ENCODE measurements at places on chromosomes 1 and 21.

DNA sequence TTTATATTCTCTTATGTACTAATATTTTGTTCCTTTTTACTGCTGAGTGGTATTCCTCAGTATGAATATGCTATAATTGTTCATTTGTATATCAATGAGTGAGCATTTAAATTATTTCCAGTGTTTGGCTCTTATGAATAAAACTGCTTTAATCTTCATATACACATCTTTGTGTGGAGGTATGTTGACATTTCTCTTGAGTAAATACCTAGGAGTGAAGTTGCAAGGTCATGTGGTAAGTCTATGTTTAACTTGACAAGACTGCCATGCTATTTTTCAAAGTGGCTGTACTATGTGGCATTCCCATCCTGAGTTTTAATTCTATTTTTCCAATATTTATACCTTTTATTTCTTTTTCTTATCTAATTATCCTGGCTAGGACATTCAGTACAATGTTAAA is 124.2 kb downstream of the ADSS2 start:
- no peak for DNase-seq

- no peak for DNase-seq
These were observed 538.0 kb upstream of the CAMK1G start for GRCh38 chr1:209045331-209046057.

- no peak for DNase-seq
These were observed 380.6 kb downstream of the SIPA1L2 start for GRCh38 chr1:232249339-232249738.

DNA sequence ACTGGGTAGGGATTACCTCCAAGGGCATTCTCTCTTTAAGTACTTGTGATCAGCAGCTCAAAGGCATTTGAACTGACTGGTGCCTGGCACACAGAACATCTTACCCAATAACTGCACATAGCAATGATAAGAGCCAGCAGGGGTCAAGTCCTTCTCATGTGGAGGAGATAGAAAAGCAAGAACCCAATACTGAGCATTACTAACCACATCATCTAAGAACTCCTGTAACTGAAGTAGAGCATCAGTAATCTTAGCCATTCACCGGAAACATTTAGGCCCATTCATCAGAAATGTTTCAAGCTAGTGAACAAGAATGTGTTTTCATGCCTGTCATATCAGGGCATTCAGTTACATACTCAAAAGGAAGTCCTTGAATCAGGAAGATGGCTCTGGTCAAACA is 33.6 kb upstream of the THEM4 start:
- no peak for DNase-seq

DNA sequence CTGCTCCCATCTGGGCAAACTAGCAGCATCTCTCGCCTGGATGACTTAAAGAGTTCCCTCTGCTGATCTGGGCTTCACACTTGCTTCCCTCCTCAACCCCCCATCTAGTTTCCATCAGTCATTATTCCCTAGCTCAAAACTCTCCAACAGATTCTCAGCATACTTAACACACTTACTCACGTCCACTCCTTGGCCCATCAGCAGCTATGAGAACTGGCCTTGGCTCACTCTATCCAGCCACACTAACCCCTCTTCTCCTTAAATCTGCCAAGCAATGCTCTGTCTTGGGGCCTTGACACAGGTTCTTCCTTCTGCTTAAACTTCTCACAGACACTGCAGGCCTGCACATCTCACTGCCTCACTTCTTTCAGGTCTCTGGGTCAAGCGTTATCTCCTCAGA is 41.6 kb downstream of the GNG12 start:
- DNase-seq: no peak

DNA sequence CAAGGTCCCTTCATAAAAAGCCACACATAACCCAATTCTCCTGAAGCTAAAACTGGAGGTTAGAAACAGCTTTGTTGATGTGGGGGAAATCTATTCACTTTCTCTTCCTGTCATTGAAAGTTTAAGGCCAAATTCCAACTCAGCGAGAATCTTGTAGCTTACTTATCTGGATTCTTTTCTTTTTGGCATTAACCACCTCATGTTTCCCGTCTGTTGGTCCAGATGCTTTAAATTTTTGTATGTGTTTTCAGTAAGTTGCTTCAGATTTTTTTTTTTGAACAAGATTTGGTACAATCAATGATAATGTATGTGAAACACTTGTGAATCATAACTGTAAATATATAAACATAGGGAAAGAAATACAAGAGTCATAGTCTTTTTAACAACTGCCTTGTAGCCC is 33.7 kb upstream of the NEK7 start:
- DNase-seq: no peak

- DNase-seq: no peak
These were observed 597.9 kb upstream of the ADAMTS5 start for GRCh38 chr21:27564684-27565301.

DNA sequence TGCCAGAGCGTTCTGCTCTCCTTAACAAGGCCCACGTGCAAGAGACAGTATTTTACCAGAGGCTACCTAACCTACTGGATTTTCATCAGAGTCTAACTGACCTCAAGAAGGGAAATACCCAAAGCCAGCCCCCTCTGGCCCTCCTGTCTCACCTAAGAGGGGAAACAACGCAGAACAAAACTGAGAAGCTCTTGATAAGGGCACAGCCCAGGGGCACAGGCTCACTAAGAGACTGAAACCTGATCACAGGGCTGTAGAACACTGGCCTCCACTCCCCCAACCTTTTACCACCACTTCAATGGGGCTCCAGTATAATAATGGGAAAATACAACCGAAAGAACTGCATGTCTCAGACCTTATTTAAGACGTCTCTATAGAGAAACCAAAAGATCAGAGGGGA is 449.5 kb upstream of the CAMK1G start:
- no peak for DNase-seq

GRCh38 chr1:119674835-119675289 is 26.8 kb upstream of the ZNF697 start:
- no peak for DNase-seq

DNA sequence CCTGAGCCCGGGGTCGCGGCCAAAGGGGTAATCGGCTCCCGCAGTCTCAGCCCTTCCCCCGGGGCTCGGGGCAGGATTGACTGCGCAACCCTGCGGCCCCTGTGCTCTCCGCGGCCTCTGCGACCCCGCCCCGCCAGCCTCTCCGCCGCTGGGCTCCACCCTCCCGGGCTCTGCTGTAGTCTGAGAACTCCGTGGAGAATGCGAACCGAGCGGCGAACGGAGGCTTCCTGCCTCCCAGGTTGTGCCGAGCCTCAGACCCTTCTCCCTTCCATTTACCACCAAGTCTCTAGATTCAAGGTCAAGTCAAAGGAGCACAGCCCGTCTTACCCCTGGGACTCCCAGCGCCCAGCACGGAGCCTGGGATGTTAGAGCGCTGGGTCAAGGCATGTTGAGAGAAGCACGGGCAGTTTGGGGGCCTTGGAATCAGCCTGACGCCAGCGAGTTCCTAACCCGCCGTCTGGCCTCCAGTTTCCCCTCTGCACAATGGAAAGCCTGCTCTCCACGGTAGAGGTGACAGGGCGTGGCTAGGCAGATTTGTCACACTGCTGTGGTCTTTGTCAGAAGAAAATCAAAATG is 3.0 kb downstream of the ATP2B4 start:
- DNase-seq: no peak

DNA sequence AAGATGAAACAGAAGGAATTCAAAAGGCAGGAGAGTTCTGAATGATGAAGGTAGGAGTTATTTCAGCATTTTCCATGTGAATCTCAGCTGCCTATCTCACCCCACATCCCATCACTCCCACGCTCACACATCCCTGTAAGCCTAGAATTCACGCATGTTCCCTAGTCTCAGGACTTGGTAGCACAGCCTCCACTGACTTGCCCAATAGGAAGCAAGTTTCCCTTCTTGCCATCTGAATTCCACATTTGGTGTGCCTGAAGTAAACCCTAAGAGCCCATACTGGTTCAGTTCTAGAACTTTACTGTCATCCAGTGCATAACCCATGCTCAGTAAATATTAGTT is 56.6 kb downstream of the STYXL2 start:
- no peak for DNase-seq

DNA sequence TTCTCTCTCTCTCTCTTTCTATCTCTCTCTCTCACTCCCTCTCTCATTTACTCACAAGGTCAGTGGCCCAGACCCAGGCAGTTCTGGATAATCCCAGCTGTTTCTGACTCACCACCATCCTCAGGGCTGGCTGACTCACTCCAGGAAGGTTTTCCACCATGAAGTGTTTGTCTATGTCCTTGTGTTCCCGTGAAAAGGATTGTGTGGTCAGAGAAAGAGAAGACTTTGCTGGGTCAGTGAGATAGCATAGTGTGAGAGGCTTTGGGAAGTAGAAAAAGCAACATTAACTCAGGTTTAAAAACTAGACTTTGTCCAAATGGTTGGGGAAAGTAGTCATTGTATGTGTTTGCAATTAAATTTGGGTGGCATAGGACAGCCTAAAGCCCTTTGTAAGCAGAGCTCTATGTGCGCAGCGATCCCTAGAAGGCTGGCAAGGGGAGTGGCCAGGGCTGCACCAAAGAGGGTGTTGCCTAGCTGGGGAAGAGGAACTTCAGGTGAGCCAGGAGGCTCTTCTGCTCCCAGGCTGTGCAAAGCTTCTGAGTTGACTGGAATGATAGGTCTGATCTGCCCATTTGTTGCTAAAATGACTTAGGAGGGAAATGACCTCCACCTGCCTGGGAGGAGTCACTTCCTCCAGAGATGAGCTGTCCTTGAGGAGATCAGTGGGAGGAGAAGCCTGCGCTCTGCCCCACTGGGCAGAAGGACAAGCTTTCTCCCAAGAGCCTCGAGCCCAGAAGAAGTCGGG is 4.9 kb upstream of the CAPN2 start:
- DNase-seq: no peak

DNA sequence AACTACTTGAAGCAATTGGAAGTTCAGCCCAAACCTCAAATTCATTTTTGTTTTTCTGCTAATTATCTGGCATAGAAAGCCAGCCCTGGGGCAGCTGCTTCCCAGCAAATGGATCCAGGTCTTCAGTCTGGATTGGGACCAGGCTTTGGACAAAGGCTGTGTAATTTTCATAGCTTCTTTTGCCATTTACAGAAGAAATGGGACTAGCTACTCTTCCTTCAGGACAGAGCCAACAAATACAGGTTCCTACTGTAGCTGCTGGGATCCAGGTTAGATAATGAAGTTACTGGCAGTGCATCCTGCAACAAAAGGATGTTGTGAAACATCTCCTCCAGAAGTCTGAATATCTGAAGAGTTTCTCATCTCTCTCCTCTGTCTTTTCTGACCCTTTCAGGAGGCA is 171.5 kb upstream of the CAMK1G start:
- DNase-seq: no peak

DNA sequence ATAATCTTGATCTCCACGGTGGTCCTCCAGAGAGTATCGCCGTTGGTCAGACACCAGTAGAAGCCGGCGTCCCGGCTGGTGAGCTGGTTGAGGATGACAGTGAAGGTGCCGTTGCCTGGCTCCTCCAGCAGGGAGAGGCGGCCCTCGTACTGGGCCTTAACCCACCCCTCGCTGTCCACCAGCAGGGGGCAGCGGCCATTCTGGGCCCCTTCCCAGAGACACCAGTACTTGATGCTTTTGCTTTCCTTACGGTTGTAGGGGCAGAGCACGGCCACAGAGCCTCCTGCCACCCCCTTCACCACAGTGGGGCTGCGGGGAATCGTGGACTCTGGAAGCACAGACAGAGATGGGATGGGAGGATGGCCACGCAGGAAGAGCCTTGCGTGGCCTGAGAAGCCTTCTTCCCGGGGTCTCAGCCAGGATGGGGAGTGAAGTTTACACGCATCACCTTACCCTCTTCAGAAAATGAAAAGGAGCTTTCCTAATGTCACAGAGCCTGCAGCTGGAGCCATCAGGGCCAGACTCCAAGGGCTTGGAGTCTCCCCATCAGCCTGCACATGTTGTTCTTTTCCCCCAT is 10.7 kb downstream of the PIGR start:
- DNase-seq: no peak

DNA sequence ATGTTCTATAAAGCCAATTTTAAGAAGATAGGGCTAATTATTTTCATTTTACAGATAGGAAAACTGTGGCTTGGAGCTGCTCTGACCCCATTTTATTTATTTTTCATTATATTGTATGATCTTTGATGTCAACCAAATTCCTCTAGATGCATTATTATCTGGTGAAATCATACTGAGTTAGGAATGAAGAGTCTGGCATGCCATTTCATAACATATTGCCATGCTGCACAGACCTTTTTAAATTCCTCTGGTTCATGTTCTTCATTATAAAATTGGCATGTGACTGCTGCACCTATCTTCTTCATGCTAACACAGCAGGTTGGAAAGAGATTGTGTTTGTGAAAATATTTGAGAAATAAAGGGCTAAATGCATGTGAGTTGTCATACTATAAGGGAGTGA is 12.7 kb downstream of the PRRX1 start:
- no peak for DNase-seq

DNA sequence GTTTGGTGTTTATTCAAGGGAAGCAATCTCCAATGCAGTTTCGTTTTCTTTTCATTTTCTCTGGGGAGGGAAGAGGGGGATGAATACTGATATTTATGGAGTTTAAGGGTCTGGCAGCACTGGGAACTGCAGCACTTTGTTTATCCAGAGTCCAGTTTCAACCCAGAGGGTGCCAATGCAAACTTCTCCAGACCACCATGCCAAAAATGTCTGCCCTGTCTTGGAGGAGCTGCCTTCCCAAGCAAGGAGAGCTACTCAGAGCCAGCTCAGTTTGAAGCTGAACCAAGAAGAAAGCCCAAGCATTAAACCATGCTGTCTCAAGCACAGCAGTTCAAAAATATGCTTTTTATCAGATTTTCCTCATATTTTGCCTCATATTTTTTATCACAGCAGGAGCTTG is 589.7 kb downstream of the LMO4 start:
- no peak for DNase-seq

DNA sequence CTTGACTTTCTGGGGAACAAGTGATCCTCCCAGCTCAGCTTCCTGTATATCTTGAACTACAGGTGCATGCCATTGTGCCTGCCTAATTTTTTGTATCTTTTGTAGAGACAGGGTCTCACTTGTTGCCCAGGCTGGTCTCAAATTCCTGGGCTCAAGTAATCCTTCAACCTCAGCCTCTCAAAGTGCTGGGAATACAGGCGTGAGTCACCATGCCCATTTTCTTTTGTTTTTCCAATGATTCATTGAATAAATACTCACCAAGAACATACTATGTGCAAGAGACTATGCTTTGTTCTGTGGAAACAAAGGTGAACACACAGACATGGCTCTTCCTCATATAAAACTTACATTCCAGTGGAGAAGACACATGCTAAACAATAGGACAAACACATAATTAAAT is 407.8 kb upstream of the DAB1 start:
- DNase-seq: no peak

- no peak for DNase-seq
These were observed 82.4 kb upstream of the FGGY start for GRCh38 chr1:59214248-59215208.

- no peak for DNase-seq
These were observed 30.7 kb downstream of the PPP2R5A start for GRCh38 chr1:212315907-212316306.

- no peak for DNase-seq
These were observed 15.2 kb downstream of the OPTC start for GRCh38 chr1:203509135-203509534.

- DNase-seq: no peak
These were observed 49.7 kb downstream of the FHAD1 start for GRCh38 chr1:15296585-15297321.
